ENCODE measurements at places on chromosomes 6 and 20.

GRCh38 chr20:45206725-45207124 is at the start of gene SEMG1:
SEMG1 (plus strand) TSS chr20:45207033; CDS start chr20:45207054, 21 bp downstream.
- no peak for DNase-seq

DNA sequence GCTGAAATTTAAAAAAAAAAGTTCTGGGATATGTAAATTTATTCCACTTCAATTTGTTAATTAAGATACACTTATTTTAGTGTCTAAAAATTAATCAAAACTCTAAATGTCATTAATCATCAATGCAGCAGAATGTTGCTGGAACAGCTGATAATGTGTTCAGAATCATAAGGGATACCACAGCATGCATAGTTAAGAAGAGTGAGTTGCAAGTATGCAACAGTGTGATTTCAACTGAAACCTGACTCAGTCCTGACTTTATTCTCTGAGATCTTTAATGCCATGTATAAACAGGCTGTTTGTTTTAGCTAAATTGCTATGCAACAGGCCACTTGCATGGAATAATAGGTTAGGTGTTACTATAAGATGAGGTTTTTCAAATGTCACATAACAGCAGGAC is 1.4 kb downstream of the GRIK2 start:
- DNase-seq = no peak

DNA sequence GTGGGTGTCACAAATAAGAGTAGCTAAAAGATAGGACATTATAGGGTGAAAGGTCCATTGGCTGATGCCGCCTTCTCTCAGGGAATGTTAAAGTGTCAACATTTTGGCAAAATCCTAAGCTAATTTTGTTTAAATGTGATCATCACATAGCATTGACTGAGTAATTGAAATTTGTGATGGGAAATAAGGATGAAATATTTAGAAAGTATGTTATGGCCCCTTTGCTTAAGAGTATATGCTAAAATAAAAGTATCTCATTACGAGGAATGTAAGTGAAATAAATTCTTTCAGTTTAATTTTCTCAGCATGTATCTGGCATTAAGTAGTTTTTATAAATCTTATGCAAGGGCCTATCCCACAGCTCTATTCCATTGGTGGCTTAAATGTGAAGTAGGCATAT is 229.2 kb downstream of the PRL start:
- DNase-seq = no peak

DNA sequence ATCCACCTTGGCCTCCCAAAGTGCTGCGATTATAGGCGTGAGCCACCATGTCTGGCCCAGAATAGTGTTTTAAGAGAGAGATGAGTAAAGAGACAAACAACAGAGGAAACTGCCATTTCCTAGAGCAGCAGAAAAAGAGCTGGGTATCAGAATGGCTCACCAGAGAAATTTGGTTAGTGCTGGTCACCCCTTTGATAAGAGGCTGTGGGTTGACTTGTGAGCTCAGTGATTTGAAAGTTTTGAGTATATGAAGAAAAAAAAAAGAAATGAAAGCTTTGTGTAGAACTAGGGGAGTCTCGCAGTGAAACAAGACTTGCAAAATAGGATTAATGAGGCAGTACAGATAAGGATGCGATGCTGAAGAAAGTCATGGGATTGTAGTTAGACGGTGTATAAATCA is 29.6 kb downstream of the MGME1 start:
- DNase-seq = no peak

DNA sequence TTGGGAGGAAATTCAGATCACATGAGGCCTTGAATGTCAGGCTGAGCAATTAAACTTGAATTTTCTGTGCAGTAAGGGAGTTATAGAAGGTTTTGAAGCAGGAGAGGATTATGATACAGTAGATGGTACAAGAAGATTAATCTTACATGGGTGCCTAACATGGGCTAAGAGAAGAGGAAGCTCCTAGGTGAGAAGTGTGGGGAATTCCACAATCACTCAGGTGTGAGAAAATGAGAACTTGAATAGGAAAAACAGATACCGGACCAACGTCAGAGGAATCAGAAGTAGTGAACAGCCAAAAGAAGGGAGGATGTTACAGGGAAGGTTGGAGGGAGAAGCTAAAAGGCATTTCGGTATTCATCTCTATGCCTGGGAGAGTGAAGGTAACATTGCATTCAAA is 250.7 kb upstream of the SLC35B3 start:
- DNase-seq = no peak

GRCh38 chr6:118391086-118391485 is 157.0 kb upstream of the PLN start:
- no peak for DNase-seq

- DNase-seq = no peak
Observed at GRCh38 chr20:17556837-17557674, 12.8 kb upstream of the DSTN start.

GRCh38 chr20:4108495-4109306 is 93.3 kb upstream of the RNF24 start:
- peak; percentile 37 for DNase-seq

- DNase-seq = no peak
Observed at GRCh38 chr6:43243664-43244321, 512 bp downstream of the TTBK1 start.

GRCh38 chr20:36862857-36863668 is 12.9 kb upstream of the TLDC2 start:
- no peak for DNase-seq

DNA sequence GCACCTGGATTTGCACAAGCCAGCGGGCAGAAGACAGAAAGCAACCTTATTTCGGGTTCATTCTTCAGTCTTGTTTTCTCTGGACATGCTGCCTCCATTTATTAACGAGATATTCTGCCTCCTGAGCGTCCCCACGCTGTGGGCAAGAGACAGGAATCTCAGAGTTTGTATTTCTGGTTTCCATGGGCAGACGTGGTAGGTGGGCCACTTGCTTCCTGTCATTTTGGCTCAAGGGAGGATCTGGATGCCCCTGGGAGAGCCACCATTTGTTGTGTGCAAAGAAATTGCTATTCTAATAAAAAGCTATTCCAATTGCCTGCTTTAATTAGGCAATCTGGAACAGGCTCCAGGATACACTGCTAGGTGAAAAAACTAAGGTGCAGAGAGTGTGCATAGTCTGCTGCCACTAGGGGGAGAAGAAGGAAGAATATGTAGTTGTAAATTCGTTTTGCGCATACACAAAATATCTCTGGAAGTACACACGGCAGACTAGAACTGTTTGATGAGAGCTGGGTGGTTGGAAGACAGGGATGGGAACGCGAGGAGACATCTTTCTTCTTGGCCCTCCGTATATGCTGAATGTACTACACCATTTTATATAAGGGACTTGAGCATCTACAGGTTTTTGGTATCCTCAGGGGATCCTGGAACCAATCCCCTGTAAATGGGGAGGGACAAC is 30.1 kb upstream of the SLC16A10 start:
- DNase-seq = no peak

- no peak for DNase-seq
Observed at GRCh38 chr20:1186367-1186991, 1.7 kb upstream of the TMEM74B start.

DNA sequence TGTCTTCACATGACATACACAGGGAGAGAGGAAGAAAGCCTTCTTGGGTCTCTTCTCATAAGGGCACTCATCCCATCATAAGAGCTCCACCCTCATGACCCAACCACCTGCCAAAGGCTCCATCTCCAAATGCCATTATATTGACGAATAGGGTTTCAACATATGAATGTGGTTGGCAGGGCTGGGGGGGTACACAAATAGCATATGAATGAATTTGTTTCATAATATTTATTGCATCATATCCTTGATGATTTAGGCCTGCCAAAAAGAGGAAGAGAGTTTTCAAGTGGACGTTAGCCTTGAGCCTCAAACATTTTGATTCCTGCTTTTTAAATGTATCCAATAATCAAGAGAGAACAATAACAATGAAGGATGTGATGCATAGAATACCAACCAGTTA is 26.2 kb upstream of the OPRM1 start:
- no peak for DNase-seq

GRCh38 chr6:90835596-90836212 is 248.8 kb upstream of the MAP3K7 start:
- DNase-seq = no peak

DNA sequence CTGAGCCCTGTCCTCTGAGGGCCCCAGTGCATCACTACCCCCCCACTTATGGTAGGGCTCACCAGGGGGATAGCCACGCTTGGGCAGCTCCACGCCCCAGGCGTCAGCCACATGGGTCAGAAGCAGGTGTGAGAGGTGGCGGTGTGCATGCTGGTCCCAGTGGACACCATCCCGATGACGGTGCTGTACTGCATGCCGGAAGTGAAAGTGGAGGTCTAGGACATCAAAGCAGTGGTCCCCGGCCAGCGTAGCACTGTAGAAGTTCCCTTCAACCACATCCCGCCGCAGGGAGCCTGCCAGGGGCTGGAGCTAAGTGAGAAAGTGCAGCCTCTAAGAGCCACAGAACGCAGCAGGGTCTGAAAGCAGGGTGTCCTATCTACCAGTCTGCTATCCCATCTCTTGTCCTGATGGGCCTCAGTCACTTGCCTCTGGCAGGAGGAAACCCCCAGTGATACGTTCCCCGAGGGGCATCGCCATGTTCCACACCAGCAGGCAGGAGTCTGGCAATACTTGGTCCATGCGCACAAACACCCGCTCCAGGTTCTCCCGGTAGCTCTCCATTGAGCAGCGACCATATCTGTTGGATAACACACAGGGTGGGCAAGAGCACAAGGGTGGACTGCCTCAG is 2.2 kb downstream of the PCED1A start:
- DNase-seq = no peak

- DNase-seq = no peak
Observed at GRCh38 chr6:133340557-133340956, 99.4 kb downstream of the EYA4 start.

GRCh38 chr20:37984018-37984785 is 49.1 kb downstream of the TTI1 start:
- DNase-seq = no peak

- no peak for DNase-seq
Observed at GRCh38 chr6:41965429-41966213, 24.0 kb upstream of the CCND3 start.

GRCh38 chr20:4681991-4682401 is 39.7 kb upstream of the PRND start:
- no peak for DNase-seq

DNA sequence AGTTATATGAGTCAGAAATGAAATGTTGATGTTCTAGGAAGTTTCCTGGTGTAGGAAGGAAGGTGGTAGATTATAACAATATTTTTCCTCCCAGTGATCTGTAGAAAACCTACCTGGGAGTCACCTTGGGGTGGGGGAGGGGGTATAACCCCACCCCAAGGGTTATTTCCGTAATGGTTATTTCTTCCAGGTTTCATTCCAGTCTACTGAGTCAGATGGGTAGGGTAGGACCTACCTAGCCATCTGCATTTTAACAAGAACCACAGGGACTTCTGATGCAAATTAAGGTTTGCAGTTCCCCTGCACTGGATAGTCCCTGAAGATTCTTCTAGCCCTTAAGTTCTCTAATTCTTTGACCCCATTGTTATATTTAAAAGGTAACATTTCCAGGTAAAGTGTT is 88.9 kb downstream of the ARMC2 start:
- no peak for DNase-seq

DNA sequence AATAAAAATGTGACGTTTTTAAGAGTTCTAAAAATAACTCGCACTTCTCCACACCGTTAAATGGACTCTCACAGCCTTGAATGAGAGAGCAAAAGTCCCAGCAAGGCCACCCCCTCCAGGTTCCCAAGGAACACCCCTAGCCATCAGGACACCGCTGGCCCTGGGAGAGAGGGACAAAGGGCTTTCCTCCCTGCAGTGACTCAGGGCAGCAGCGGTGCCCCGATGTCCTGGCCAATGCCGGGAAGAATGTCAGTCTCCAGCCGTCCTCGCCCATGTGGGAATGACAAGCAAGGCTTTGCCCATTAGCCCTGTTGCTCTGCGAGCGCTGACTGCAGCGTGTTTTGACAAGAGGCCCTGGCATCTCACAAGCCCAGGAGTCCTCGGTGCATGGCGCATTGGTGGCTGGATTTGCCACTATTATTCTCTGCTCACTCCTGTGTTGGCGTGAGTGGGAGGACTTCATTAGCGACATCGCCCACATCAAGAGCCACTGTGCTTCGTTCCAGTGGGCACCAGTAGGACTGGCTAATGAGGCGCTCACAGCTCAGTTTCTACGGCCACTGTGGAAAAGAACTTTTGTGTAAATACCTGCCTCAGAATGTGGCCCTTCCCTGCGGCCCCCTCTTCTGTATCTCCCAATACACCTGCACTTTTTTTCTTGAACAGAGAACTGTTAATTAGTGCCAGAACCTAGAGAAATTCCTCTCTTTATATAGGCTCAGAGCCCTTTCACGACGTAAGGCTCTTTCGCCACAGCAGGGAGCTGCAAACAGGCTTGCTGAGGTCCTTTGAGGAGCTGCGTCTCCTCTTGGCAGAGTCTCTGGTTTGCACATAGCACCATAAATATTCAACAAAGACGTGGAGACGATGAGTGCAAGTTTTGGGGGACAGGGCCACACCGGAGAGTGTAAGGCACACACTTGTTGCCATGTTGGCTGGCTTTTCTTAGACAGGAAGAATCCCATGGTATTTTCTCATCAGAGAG is 336.6 kb downstream of the TAF4 start:
- no peak for DNase-seq

GRCh38 chr6:257031-257725 is 35.1 kb upstream of the DUSP22 start:
- no peak for DNase-seq

- DNase-seq = no peak
Observed at GRCh38 chr20:41391587-41392001, 25.0 kb upstream of the EMILIN3 start.
